Stimulated activated CD8-positive, alpha-beta memory T cell treated with anti-CD3 and anti-CD28 coated beads, Interleukin-12 subunit alpha, Interleukin-12 subunit beta, amount 100 ng/mL, for 1 hour (primary cell): ENCODE measurements at places on chromosomes 3 and 15.

DNA sequence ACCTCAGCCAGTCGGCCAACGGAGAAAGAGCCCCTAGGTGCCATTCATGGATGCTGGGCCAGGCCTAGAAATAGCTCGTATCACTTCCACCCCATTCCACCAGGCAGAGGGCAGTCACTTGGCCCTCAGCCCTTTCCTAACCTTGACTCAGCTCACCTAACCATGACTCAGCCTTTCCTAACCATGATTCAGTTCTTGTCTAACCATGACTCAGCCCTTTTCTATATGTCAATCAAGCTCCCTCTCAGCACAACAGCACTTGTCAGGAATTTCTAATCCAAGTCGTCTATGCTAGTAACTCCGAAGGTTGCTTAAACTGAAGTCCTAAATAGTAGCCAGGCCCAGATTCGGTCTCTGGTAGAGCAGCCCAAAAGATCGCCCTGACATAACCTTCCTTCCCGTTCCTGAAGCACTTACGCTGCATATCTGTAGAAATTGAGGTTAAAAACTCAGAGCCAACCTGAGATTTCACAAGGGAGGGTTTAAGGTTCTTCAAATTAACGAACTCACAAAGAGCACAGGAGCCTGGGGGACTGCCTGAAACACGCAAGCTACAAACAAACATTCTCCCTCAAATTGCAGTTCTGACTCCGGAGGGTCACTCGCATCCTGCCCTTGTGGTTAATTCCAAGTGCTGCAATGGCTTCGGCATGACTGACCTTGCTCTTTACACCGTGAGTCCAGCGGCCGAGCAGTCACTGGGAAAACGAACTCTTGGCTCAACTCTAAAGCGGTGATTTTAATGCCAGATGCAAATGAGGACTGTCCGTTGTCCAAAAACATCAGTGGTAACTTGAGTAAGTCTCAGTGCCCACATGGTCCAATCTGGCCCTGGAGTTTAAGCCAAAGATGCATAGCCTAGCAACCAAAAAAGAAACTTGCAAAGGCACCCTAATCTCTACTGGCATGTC is 99.9 kb downstream of the ADAMTS17 start:
- no peak for DNase-seq

GRCh38 chr15:69305204-69305931 is 6.7 kb downstream of the PAQR5 start:
- no peak for DNase-seq

DNA sequence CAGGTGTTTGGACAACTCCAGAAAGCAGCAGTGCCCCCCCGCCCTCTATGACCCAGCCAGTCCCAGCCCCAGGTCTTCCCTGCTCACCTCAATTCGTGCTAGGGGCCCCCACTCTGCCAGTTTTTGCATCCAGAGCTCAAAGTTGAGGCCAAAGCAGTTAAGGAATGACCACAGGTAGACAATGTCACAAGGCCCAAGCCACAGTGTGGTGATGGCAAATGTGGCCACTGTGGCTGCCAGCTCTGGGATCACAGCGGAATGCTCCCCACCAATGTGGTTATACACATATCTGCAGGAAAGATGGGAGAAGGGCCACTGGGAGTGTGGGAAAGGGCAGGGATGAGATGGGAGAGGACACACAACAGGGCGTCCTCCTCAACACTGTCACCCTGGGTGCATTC is 8.2 kb downstream of the KLHL40 start:
- DNase-seq = no peak

GRCh38 chr3:127822041-127822681 is at the start of gene MGLL:
MGLL (minus strand) TSS chr3:127822515; CDS start chr3:127822318, 197 bp downstream.
- no peak for DNase-seq

DNA sequence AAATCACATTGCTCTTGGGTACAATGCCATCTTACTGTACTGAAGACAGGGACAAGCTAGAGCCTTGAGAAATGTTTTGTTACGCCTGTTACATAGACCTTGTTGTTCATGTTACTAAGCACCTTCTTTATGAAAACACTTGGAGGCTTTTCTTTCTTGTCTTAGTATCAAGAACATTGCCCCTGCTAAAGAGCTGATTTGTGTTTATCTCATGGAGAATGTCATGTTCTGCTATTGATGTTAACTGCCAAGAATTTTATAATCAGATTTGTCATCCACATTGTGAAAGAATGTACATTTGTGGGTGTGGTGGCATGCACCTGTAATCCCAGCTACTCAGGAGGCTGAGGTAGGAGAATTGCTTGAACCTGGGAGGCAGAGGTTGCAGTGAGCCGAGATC is 431.3 kb upstream of the MDFIC2 start:
- no peak for DNase-seq

GRCh38 chr15:99098426-99098825 is 6.5 kb upstream of the SYNM start:
- no peak for DNase-seq

GRCh38 chr3:37467761-37468160 is 293.4 kb upstream of the LRRFIP2 start:
- DNase-seq = no peak

DNA sequence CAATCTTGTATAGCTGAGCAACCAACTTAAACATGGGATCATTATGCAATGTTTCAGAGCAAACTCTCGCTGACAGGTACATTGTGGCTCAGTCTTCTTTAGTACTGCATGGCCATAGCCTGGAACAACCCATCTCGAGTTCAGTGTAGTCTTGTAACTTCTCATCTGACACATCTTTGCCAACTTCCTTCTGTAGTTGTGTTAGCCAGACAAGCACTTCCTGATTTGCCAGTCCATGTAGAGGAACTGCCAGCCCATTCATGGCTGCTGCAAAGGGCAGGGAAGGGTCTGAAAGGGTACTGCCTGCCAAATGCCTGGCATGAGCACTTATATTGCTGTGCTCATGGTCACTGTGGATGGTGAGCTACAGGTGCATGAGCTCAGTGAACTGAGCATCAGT is 49.2 kb upstream of the CCDC54 start:
- no peak for DNase-seq

GRCh38 chr3:155032918-155033317 is 47.2 kb upstream of the MME start:
- no peak for DNase-seq

DNA sequence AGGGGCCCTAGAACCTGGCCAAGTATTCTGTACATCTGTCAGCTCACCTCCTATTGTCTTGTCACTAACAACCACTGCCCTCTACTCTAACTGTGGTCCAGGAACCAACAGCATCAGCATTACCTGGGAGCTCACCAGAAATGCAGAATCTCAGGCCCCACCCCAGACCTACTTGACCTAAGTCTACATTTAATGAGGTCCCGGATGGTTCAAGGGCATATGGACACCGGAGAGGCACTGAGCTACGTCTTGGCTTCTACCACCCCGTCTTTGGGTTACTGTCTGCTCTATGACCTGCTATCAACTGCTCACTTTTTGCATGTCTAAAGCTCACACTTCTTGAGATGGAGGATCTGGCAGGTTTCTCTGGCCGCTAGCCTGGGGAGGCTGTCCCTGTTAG is 8.1 kb downstream of the GALNT15 start:
- no peak for DNase-seq

DNA sequence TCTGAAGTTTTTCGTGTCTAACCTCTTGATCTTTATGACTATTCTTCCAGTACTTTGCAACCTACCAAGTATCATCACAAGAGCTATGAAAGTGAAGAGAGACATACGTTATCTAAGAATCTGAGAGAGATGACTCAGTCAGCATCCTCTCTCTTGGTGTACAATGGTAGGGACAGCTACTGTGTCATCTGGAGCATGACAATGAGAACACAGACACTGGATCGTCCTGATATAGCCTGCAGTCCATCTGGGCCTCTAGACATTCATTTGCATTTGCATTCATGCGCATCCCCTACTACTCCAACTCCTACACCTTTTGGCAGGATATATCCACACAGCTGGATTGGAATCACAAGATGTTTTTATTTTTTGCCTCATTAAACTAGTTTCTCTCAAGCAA is 115.2 kb downstream of the PEX5L start:
- DNase-seq = no peak

DNA sequence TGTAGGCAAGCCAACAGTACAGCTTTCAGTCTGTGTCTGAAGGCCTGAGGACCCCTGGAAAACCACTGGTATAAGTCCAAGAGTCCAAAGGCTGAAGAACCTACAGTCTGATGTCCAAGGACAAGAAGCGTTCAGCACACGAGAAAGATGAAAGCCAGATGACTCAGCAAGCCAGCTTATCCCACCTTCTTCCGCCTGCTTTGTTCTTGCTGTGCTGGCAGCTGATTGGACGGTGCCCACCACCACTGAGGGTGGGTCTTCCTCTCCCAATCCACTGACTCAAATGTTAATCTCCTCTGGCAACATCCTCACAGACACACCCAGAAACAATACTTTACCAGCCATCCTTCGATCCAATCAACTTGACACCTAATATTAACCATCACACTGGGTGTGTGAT is 59.0 kb upstream of the PDZRN3 start:
- DNase-seq = no peak

GRCh38 chr3:195896361-195897080 is 11.8 kb downstream of the TNK2 start:
- DNase-seq = no peak

DNA sequence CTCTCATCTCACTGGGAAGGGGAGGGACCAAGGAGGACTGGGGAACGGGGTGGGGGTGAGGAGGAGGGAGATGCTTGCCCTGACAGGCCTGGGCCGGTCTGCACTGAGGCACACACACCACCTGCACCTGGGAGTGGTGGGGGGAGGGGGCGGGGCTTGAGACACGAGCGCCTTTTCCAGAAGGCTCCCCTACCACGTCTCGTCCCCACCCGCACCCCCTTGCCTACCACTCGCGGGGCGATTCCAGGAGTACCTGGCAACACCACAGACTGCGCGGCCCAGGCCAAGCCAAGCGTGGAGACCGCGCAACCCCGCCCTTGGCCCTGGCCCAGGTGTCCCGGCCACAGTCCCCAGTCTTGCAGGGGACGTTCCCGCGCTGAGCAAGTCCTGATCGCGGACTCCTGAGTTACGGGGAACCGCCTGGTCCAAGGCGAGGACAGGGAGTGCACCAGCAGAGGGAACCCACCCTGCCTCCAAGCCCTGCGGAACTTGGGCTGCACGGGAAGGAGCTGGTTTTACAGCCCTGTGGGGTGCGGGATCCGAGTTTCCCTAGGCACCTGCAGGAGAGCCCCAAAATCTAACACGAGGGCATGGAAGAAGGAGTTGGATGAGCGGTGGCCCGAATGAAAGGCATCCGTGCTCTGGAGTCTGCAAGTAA is 68.1 kb upstream of the SH3GL3 start:
- DNase-seq = no peak

DNA sequence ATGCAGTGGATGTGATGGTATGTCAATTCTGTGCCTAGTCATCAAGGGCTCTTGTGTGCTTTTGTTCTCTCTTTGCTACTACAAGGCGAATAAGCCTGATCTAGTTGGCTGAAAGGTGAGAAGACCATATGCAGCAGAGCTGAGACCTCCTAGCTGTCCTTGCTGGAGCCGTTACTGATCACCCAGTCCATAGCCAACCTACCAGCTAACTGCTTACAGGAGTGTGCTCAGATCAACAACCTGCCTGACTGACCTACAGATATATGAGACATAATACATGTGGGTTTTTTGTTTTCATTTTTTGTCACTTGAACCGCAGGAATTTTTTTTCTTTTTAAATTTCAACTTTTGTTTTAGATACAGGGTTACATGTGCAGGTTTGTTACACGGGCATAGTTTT is 22.8 kb downstream of the OXSM start:
- no peak for DNase-seq

DNA sequence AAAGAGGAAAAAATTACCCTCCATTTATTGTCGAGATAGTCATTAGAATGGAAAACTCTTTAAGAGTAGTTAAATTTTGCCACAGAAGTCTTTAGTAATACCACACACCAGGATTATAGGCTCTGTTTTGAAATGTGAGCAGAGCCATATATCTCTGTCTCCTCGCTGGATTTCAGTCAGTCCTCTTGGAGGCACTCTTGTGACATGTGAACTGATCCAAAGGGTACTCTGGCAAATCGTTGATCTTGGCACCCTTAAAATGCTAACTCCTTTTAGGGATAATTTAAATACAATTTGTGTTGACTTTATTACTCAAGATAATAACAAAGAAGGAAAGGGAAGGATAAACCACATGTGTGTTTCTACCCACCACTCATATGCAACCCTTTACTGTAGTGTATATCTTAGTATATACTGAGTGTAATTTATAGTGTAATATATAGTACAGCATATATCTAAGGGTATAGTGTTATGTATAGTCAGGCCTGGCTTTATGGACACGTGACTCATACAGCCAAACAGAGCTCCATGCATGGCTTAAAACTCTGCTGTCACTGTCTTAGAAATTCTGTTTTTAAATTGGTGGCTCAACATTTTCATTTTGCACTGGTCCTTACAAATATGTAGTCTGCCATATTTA is 12.3 kb upstream of the KPNA4 start:
- DNase-seq = no peak

DNA sequence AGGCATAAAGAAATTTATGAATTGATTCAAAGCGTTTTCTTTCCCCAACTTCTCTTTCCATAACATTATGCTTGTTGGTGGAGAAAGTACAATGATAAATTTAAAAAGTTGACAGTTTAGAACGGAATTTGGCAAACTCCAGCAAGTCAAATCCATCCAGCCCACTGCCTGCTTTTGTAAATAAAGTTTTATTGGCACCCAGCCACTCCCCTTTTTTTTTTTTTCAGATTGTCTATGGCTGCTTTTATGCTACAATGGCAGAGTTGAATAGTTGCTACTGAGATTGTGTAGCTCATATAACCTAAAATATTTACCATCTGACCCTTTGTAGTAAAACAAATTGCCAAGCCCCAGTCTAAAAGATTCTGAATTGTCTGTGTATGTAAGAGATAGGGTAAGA is 112.8 kb upstream of the RBMS3 start:
- DNase-seq = no peak

DNA sequence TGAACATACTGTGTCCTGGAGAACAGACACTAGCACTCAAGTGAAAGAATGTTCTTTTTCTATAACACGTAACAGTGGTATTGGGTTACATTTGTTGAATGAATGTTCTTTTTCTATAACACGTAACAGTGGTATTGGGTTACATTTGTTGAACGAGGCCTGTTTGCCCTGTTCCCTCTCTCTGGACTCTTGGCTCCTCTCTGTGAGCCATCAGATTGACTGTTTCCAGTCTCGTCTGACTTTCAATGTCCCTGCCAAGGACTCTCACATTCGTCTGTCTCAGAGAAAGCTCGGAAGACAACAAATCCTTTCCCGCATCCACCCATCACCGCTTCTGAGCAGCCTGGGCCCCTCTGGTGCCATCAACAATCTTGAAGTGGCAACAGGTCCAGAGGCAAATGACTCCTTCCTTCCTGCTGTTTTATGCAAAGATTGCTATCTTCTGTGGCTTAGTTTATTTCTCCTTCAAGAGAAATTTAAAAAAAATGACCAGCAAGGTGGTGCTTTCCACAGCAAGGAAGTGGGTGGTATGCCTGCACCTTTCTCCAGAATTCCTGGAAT is 8.0 kb downstream of the TMEM45A start:
- DNase-seq = no peak

- DNase-seq = no peak
Measured at GRCh38 chr3:196650740-196651311, 11.3 kb downstream of the NRROS start.
